ENCODE measurements at places on chromosomes 1 and 21.
A peak's percentile ranks its signal among the peaks of the same experiment; 100 is the strongest.

DNA sequence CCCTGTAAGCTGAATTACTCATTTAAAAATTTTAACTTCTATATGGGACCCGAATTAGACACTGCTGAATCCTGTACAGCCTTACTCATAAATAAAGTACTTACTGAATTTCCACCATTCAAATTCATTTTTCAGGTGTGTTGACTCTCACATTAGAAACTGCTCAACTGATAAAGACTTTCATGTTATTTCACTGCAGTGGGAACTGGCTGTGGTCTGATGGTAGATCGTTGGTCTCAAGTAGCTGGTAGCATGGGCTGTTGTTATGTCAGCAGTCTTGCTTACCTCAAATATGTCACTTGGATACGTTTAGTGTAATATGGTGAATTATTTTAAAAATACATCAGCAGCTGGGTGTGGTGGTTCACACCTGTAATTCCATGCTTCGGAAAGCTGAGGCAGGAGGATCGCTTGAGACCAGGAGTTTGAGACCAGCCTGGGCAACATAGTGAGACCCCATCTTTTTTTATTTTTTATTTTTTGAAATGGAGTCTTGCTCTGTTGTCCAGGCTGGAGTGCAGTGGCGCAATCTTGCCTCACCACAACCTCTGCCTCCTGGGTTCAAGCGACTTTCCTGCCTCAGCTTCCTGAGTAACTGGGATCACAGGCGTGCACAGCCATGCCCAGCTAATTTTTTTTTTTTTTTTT, 10.4 kb downstream of the DEGS1 start:
- no peaks in the 10 kb centered on the region for H3K27me3 ChIP-seq
- H3K4me1 ChIP-seq = no peaks in the 10 kb centered on the region
- no peak overlapping the region for H3K27ac ChIP-seq
- no peak for DNase-seq
- peaks cover 7% of the 10 kb centered on the region for H3K36me3 ChIP-seq

- H3K27me3 ChIP-seq = no peaks in the 10 kb centered on the region
- DNase-seq = no peak
- H3K36me3 ChIP-seq = no peaks in the 10 kb centered on the region
- no peaks in the 10 kb centered on the region for H3K4me1 ChIP-seq
- no peak overlapping the region for H3K4me3 ChIP-seq
These were observed 246.7 kb downstream of the HMCN1 start for GRCh38 chr1:185980891-185981290.

GRCh38 chr1:151501474-151501873, 9.7 kb upstream of the CGN start:
- no peaks in the 10 kb centered on the region for H3K27me3 ChIP-seq
- no peak overlapping the region for H3K27ac ChIP-seq
- H3K36me3 ChIP-seq = no peaks in the 10 kb centered on the region
- H3K4me1 ChIP-seq = no peaks in the 10 kb centered on the region
- DNase-seq = no peak

GRCh38 chr1:41396084-41396483, 34.9 kb downstream of the FOXO6 start:
- H3K27me3 ChIP-seq = no peaks in the 10 kb centered on the region
- no peaks in the 10 kb centered on the region for H3K36me3 ChIP-seq
- no peak for DNase-seq
- H3K27ac ChIP-seq = no peak overlapping the region

GRCh38 chr1:79959635-79960034, 953.1 kb upstream of the ADGRL4 start:
- no peaks in the 10 kb centered on the region for H3K4me1 ChIP-seq
- H3K27ac ChIP-seq = no peak overlapping the region
- no peak overlapping the region for H3K4me3 ChIP-seq
- no peaks in the 10 kb centered on the region for H3K36me3 ChIP-seq
- no peaks in the 10 kb centered on the region for H3K27me3 ChIP-seq

GRCh38 chr1:152410599-152410998, 3.5 kb downstream of the CRNN start:
- H3K27me3 ChIP-seq = no peaks in the 10 kb centered on the region
- H3K4me1 ChIP-seq = no peaks in the 10 kb centered on the region
- no peak overlapping the region for H3K4me3 ChIP-seq
- H3K27ac ChIP-seq = no peak overlapping the region

GRCh38 chr1:206004826-206005225, 1.6 kb upstream of the RAB7B start:
- no peak overlapping the region for H3K27ac ChIP-seq
- peaks cover 1% of the 10 kb centered on the region for H3K4me1 ChIP-seq
- no peak for DNase-seq
- no peaks in the 10 kb centered on the region for H3K27me3 ChIP-seq
- no peaks in the 10 kb centered on the region for H3K36me3 ChIP-seq

DNA sequence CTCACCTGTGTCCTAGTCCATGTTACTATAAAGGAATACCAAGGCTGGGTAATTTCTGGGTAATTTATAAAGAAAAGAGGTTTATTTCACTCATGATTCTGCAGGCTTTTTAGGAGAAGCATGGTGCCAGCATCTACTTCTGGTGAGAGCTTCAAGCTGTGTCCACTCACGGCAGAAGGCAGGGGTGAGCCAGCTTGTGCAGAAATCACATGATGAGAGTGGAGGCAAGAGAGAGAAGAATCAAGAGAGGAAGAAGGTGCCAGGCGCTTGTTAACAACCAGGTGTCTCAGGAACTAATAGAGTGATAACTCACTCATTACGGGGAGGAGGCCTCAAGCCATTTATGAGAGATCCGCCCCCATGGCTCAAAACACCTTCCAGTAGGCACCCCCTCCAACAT, 67.5 kb upstream of the CD34 start:
- no peak overlapping the region for H3K27ac ChIP-seq
- no peaks in the 10 kb centered on the region for H3K27me3 ChIP-seq
- no peak for DNase-seq
- no peaks in the 10 kb centered on the region for H3K36me3 ChIP-seq
- no peaks in the 10 kb centered on the region for H3K4me1 ChIP-seq

DNA sequence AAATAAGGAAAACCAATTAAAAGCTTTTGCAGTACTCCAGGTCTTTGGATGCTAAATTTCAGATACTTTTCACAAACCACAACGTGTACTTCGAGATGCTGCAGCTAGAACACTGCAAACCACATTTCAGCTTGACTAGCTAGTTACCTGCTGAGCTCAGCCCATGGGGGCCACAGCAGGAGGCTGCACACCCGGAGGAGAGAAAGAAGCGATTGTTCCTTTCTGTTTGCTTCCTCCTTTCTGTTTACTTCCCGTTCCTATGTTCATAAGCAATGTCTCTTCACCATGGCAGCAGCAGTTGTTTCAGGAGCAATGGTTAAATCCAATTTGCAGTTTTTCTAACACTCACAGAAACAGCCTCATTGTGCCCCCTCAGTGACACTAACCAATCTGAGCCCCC, 225.6 kb upstream of the FGGY start:
- no peaks in the 10 kb centered on the region for H3K36me3 ChIP-seq
- H3K27me3 ChIP-seq = no peaks in the 10 kb centered on the region

GRCh38 chr21:31604591-31605190, 54.8 kb upstream of the SOD1 start:
- no peak overlapping the region for H3K4me3 ChIP-seq
- H3K36me3 ChIP-seq = no peaks in the 10 kb centered on the region
- no peak overlapping the region for H3K27ac ChIP-seq
- H3K4me1 ChIP-seq = no peaks in the 10 kb centered on the region
- peak; percentile 52 for DNase-seq

DNA sequence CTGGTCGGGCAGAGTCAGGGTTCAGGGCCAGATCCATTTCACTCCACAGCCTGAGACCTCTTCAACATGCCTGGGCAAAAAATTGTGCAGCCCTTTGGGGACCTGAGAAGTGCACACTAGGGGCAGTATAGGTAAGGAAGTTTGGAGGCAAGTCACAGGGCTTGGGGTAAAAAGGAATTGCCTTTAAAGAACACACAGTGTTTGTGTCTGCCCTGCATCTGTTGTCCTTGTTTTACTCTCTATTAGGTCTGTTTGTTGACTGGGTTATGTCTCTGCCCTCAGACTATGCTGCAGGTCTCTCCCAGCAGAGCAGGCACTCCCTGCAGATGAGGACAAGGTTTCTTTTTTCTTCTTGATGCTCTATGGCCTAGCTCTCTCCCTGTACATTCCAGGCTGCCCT, 22.0 kb downstream of the LDLRAD2 start:
- no peak overlapping the region for H3K27ac ChIP-seq
- H3K36me3 ChIP-seq = peaks cover 61% of the 10 kb centered on the region
- no peaks in the 10 kb centered on the region for H3K27me3 ChIP-seq
- no peak for DNase-seq
- H3K4me1 ChIP-seq = no peaks in the 10 kb centered on the region

GRCh38 chr1:186958520-186958919, 129.8 kb downstream of the PLA2G4A start:
- H3K4me1 ChIP-seq = no peaks in the 10 kb centered on the region
- H3K36me3 ChIP-seq = no peaks in the 10 kb centered on the region
- no peak overlapping the region for H3K4me3 ChIP-seq
- no peaks in the 10 kb centered on the region for H3K27me3 ChIP-seq
- no peak for DNase-seq
- H3K27ac ChIP-seq = no peak overlapping the region

DNA sequence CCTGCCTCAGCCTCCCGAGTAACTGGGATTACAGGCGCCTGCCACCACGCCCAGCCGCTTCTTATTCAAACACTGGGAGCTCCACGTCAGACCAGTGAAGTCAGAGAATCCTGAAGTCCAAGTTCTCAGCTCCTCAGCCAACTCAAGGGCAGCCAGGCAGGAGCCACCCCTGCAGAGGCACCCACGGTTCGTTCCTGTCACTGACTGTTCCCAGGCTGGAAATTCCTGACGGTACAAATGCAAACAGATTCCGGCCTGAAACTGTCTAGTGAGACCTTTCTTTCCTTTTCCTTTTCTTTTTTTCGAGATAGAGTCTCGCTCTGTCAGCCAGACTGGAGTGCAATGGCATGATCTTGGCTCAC, 11.7 kb downstream of the SLC35E2B start:
- H3K27ac ChIP-seq = no peak overlapping the region
- no peaks in the 10 kb centered on the region for H3K36me3 ChIP-seq
- no peak overlapping the region for H3K4me3 ChIP-seq
- no peak for DNase-seq

- H3K27ac ChIP-seq = no peak overlapping the region
- no peaks in the 10 kb centered on the region for H3K4me1 ChIP-seq
- H3K4me3 ChIP-seq = no peak overlapping the region
These were observed 748.8 kb upstream of the NCAM2 start for GRCh38 chr21:20249401-20249800.

DNA sequence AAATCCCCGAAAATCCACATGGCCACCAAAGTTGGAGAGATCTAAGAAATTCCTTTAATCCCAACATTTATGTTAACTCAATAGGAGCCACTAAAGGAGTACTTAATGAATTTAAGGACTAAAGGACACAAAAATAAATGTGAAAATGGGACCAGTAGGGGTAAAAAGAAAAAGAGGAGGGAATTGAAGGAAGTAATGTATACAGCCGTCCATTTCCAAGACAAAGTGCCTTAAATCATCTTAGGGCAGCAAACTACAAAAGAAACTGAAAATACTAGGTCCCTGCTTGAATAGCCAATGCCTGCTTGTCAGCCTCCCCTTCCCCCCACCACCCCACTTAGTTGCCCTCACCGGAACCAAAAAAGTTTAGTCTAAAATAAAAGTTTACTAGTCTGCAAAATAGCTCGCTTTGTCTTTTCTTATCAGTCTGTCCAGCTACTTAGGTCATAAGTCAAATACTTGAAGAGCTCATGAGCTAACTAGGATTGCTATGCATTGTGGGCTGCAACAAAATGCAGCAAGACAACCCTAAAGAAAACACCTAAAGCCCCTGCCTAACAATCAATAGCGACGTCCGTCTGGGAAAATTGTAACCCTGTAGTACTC, 66.3 kb upstream of the TLR5 start:
- DNase-seq = no peak
- H3K27ac ChIP-seq = no peak overlapping the region
- no peaks in the 10 kb centered on the region for H3K4me1 ChIP-seq
- no peaks in the 10 kb centered on the region for H3K36me3 ChIP-seq

DNA sequence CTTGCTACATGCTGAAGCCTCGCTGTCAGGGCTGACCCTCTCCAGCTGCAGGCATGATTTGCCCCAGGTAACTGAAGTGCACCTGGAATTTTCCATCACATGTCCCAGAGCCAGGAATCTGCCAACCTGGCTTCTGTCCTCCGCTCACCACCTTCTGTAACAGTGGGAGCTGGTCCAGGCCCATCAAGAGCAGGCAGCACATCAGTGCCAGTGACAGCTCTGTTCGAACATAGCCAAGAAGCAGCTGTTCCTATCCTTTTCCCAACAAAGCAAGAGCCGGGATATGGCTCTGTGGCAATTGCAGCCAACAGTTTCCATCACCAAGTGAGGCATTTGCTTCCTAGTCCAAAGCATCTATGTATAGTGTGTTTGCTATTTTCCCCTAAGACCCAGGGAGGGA, 42.2 kb upstream of the KANK4 start:
- H3K4me3 ChIP-seq = no peak overlapping the region
- no peaks in the 10 kb centered on the region for H3K4me1 ChIP-seq
- no peak for DNase-seq
- no peaks in the 10 kb centered on the region for H3K36me3 ChIP-seq
- no peak overlapping the region for H3K27ac ChIP-seq
- H3K27me3 ChIP-seq = no peaks in the 10 kb centered on the region

- H3K4me3 ChIP-seq = no peak overlapping the region
- DNase-seq = no peak
- H3K27me3 ChIP-seq = no peaks in the 10 kb centered on the region
- no peaks in the 10 kb centered on the region for H3K4me1 ChIP-seq
- no peak overlapping the region for H3K27ac ChIP-seq
- H3K36me3 ChIP-seq = no peaks in the 10 kb centered on the region
These were observed 457.8 kb downstream of the PTPRC start for GRCh38 chr1:199096591-199096990.

DNA sequence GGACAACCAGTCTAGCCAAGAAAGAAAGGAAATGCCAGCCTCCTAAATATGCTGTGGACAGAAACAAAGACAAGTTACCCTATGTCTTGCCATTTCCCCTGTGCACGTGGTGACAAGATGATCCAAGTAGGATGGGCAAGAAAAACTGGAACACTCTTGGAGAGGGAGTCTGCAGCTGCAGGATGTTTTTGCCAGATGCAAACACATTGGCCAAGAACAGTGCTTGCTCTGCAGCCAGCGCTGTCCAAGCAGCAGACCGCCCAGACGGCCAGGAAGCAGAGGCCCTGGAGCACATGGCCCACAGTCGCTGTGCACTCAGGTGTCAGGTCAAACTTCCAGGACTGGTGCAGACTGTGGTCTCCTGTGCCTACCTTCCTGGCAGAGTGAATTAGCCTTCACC, 189.3 kb downstream of the SLC35F3 start:
- no peak for DNase-seq
- H3K27ac ChIP-seq = no peak overlapping the region
- no peak overlapping the region for H3K4me3 ChIP-seq
- no peaks in the 10 kb centered on the region for H3K36me3 ChIP-seq
- no peaks in the 10 kb centered on the region for H3K27me3 ChIP-seq

- H3K4me3 ChIP-seq = no peak overlapping the region
- no peak for DNase-seq
- peaks cover 8% of the 10 kb centered on the region for H3K4me1 ChIP-seq
- no peak overlapping the region for H3K27ac ChIP-seq
- no peaks in the 10 kb centered on the region for H3K36me3 ChIP-seq
These were observed 77.5 kb downstream of the SLC45A1 start for GRCh38 chr1:8395433-8395866.

- no peaks in the 10 kb centered on the region for H3K27me3 ChIP-seq
- no peak overlapping the region for H3K27ac ChIP-seq
- no peaks in the 10 kb centered on the region for H3K4me1 ChIP-seq
- no peaks in the 10 kb centered on the region for H3K36me3 ChIP-seq
- no peak for DNase-seq
These were observed 186.0 kb upstream of the OLFM3 start for GRCh38 chr1:102182603-102183260.
